ENCODE measurements at places on chromosomes 5 and 9.
A peak's percentile ranks its signal among the peaks of the same experiment; 100 is the strongest.

DNA sequence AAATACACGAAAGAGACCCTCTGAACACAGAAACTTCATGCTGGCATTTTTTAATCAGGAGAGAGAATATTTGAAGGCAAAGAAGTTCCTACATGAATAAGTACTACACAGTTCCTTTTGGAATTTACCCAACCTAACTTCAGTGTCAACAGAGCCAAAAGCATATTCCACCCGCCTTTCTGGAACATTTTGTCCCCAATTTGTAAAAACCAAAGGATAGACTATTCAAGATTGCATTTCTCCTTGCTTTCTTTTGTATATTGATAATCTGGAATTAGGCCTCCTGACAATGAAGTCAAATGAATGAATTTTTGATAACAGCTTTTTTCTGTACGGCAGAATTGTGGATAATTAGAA is 39.4 kb upstream of the TRAF1 start:
- no peak for DNase-seq

DNA sequence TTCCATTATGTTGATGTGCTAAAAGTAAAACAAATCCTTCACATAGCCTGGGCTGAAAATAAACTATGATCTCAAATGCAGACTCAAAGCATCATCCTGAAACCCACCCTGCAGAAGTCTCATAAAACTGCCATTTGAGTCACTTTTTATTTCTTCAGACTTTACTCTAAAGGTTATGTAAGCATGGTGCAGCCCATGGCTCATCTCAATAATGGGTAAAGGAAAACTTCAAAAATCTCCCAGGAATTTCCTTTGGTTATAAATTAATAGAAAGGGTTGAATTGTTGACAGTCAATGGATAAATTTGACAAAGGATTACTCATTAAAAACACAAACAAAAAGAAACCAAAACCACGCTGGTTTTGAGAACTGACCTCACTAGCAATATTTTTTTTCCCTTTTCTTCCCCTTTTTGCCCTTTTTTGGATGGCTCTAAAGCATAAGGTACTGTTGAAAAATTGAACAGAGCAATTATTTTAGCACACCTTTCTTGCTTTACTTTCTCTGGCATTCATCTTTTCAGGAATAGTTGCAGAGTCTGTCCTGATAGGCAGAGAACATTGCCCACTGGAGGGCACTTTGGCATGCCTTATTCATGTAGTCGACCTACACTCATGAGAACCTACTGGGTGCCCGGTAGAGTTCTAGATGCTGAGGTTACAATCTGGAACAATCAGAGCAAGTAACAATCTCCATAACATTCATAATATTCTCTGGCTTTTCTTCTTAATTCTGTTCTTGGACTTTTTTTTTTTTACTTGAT is 191.4 kb downstream of the TMEM167A start:
- no peak for DNase-seq

- no peak for DNase-seq
These were observed 13.6 kb downstream of the LRRC8A start for GRCh38 chr9:128895556-128895955.

DNA sequence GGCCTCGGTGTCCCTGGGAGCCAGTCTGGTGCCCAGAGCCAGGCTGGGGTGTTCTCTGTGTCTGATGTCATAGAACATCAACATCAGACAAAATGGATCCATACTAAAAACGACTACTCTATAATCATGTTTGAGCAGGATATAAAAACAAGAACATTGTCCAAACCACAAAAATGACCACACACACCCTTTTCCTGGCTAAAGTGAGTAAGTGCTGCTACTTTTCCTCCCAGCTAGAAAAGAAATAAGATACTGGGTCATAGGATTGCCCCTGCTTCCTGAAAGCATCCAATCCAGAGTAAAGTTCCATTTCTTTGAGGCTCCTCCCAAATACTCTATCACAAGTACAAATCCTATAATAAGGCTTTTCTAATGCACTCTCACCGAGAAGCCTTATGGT is 19.7 kb upstream of the TRAF1 start:
- no peak for DNase-seq

DNA sequence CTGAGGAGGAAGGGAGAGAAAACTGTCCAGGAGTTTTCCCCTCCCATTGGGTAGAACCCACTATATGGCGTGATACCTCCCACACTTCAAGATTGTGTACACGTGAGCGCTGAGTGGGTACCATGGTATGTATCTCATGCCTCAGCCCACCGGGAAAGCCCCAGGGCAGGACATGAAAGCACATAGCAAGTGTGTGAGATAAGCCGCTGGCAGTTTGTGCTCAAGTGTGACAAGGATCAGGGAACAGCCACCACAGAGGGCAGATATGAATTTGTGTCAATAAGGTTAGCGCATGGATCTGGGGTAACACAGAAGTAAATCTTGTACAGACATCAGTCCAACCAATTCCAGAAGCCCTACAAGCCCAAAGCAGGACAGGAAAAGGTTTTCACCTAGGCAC is 42.6 kb upstream of the NAA35 start:
- DNase-seq, result no peak

DNA sequence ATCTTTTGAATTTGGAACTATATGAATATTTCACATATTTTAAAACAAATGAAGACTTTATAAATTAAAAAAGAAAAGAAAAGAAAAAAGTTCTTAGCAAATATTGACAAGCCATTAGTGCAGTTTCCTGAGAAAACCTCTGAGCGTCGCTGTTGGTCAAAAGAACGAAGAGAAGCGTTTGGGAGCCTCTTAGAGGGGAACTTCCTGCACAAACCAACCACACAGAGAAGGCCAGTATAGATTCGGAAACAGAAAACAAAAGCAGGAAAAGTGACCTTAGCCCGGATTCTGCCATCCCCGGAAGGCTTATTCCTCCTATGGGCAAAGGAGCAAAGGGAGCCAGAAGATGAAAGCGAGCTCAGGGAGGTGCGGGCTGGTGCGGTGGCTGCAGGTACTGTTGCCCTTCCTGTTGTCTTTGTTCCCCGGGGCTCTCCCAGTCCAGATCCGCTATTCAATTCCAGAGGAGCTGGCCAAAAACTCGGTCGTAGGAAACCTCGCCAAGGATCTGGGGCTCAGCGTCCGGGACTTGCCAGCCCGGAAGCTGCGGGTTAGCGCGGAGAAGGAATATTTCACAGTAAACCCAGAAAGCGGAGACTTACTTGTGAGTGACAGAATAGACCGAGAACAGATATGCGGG is at the start of gene PCDHGB2:
TSS of gene PCDHGB2 (plus strand) at position 205 of the 637 bp plus-strand sequence. CDS start at position 347, 142 bp downstream.
- no peak for DNase-seq

DNA sequence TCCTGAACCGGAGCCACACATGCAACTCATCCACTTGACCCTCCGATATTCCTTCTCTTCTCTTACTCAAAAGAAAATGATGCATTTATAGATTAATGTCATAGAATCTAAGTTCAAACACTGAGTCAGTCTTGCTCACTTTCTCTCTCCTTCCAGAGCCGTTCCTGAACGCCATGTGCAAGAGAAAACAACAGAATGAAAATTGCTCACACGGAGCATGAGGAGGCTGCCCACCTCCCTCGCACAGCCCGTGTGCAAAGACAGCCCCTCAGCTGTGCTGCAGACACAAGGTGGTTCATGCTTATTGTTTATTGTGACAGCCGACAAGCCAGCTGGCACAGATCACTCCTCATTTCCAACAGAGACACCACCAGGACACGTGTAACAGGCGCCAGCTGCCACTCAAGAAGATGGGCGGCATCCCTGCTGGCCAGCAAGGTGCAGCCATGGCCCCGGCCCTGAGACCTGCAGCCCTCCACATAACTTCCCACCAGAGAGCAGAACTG is 290.8 kb downstream of the GLIS3 start:
- peak; percentile 50 for DNase-seq

- DNase-seq, result no peak
These were observed 34.6 kb upstream of the ADAMTS16 start for GRCh38 chr5:5105531-5105930.

- DNase-seq, result no peak
These were observed 140.1 kb upstream of the PPP1R26 start for GRCh38 chr9:135339378-135339973.

- DNase-seq, result no peak
These were observed 5.6 kb downstream of the HOMER1 start for GRCh38 chr5:79508354-79508753.
